IPS DF 6.9 (cell line): ENCODE measurements at places on chromosomes 5 and 9.

DNA sequence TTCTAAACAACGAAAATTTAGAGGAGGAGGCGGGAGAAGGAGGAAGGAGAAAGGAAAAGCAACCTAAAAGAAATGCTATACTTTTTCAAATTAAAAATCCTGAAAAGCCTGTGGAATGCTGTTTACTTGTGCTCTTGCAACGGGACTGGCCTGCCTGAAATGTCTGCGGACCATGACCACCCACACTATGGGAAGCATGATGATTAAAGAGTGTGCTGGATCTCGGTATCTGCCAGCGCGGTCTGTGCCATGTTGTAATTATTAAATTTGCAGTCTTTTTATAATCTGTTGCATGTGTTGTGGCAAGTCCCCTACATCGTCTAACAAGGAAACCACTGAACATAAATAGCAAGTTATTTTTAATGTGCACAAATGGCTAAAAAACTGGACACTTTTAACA is 111.4 kb downstream of the FANCC start:
- DNase-seq = no peak

GRCh38 chr5:5532306-5533076 is 110.0 kb downstream of the ICE1 start:
- DNase-seq = no peak

DNA sequence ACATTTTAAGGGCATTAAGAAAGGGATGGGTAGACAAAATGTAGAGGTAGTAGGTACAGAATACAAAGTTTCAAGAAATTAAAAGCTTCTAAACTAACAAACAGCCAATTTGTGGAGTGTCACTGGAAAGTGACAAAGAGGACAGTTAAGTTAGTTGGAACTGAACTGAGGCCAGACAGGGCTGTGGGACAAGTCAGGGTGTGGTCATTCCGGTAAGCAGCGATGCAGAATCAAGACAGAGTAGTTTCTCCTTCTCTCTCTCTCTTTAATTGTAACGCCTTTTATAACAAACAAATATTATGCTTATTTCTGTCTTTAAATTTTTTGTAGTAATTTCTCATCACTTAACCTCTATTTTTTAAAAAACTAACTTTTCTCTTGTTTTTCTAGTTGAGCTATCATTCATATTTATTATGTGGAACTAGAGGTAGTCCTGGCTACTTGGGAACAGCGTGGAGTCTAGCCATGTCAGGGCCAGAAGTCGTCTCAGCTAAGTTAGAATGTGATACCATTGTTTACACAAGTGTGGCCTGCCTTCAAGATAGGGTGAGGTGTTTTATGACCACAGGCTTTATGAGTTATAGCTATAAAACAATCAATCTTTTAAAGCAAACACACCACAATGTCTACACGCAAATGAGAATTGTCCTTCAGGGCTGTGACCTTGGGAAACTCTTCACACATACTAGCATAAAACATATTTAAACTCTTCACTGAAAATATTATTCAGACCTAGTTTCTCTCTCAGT is 115.3 kb upstream of the CDKN2B start:
- DNase-seq = no peak

DNA sequence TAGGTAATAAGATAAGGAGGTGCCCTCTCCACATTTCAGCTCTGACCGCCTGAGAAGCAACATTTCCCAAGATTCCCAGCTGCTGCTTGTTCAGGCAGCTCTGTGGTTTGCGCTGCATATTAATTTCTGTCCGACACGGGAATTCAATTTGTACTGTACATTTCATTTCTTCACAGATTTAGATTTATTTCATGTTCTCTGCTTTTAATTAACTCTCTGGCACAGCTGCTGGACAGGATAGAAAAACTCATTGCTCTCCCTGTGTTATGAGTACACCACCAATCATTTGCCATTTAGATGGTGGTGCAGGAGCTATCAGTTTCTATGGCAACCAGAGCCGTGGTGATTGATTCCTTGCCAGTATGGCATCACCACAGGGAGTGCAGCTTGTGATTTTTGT is 558.5 kb downstream of the DMRTA1 start:
- DNase-seq = no peak

- DNase-seq = no peak
These were observed 131.0 kb downstream of the DMAC1 start for GRCh38 chr9:7668541-7668940.

DNA sequence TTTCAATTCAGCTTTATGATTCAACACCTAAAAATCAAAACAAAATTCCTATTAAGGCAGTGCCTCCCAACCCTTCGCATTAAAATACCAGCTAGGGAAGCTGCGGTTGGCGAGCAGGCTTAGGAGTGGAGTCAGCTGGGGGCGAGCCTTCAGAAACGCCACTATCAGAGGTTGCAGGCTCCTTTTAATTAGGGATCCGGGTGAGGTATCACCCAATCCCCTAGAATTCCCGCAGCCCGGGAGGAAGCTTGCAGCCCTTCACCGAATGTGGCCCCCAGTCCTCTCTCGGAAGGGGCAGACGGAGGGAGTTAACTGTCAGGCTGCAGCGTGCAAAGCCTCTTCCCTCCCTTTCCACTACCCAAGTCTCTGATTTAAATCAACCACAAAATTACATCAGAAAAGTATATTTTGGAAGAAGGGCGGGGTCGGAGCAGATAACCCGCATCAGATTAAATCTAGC is 1.7 kb downstream of the STC2 start:
- DNase-seq = no peak

- DNase-seq = no peak
These were observed 38.5 kb downstream of the CERT1 start for GRCh38 chr5:75472973-75473372.

GRCh38 chr5:132873119-132873929 is at the start of gene LEAP2:
TSS of gene LEAP2 (plus strand) at chr5:132873668. CDS start at chr5:132873695, 27 bp downstream.
- no peak for DNase-seq

- no peak for DNase-seq
These were observed 11.7 kb downstream of the TSPAN17 start for GRCh38 chr5:176658817-176659511.

DNA sequence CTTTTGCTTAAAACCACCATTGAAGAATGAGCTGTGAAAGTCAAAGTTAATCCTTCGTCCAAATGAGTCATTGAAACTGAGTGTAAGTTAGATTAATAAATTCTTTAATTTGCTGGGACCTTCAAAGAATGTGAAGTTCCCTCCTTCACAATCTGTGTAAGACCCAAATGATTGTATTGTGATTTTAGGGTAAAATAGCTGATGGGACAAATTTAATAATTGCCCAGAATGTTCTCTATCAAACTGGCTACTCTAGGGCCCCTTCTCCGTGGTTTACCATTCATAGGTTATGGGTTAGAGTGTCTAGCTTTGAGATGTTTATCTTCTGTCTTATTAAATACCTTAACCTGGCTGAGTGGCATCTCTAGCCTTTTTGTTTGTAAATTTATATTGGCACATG is 11.9 kb downstream of the C1QTNF3 start:
- no peak for DNase-seq

- DNase-seq = no peak
These were observed 72.9 kb downstream of the ARSB start for GRCh38 chr5:78912085-78912771.

DNA sequence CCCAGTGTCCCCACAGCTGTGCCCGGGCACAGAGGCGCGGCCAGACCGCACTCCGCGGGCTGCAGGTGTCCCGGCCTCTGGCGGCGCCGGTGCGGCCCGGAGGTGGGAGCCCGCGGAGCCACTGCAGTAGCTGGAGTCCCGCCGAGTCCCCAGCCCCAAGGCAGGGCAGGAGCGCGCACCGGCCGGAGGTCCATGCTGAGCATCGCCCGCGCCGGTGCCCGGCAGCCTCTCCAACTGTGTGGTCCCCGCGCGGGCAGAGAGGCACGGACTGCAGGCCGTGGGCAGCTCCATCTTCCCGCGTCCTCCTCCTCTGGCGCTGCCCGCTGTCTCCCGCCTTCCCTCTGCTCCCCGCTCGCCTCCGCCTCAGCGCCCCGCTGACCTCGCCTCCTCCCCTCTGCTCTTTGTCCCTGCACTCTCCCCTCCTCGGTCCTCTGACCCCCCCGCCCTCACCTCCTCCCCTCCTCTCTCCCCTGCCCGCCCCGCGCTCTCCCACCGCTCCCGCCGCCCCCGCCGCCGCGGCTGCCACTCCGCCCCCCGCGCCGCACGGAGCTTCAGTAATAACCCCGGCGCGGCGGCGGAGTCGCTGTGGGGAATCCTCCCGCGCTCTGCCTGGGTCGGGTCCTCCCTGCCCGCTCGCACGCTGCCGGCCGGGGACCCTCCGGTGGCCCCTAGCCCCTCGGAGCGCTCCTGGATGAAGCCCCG is at the start of gene ADAMTS16:
Gene ADAMTS16 (plus strand): TSS at position 554 of the 702 bp plus-strand sequence. CDS start 138 bp downstream, at position 692.
- no peak for DNase-seq

GRCh38 chr9:105390871-105391270 is 57.0 kb upstream of the FSD1L start:
- no peak for DNase-seq

- no peak for DNase-seq
These were observed 7.4 kb upstream of the CARD19 start for GRCh38 chr9:93088656-93089015.

- DNase-seq = no peak
These were observed 2.8 kb upstream of the PFN3 start for GRCh38 chr5:177403102-177403791.

DNA sequence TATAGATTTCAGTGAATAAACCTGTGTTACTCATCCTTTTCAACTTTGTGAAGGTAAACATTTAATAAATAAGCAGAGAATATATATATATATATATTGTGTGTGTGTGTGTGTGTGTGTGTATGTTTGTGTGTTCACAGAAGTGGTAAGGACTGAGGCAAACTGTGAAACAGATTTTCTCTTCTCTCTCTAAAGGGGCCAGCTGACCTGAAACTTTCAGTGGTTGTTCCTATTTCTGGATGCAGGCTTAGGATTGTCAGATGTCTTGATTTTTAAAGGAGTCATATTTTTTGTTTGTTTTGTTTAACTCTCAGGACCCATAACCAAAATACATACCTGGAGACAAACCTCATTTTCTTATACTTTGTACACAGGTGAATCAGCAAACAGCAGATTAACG is 714.9 kb upstream of the MEF2C start:
- no peak for DNase-seq

DNA sequence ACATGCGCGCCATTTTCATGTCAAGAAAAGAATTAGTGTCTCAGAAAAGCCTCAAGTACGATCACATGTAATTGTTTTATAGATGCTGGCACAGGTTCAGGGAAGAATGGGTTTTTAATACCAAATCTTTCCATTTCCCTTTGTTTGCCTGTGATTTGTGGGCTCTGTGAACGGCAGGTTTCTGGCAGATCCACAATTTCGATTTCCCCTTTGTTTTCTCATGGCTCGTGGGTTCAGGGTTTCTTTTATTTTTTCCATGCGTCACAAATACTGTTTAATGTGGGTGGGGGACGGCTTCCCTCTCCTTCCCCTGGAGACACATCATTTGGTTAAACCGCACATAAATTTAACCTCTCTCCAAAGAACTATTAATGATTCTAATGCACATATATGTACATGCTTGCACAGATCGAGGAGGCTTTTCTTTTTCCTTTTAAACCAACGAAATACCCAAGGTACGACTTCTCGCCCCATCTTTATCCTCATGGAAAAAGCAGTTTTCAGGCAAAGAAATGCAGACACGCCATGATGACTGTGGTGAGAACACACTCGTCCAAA is 195.9 kb downstream of the SLIT3 start:
- DNase-seq = no peak

GRCh38 chr5:32445287-32445758 is 783 bp upstream of the ZFR start:
- no peak for DNase-seq

- DNase-seq = no peak
These were observed 94.9 kb downstream of the TMEM174 start for GRCh38 chr5:73267766-73268435.

- no peak for DNase-seq
These were observed 65.0 kb downstream of the SEMA6A start for GRCh38 chr5:116509483-116510244.

DNA sequence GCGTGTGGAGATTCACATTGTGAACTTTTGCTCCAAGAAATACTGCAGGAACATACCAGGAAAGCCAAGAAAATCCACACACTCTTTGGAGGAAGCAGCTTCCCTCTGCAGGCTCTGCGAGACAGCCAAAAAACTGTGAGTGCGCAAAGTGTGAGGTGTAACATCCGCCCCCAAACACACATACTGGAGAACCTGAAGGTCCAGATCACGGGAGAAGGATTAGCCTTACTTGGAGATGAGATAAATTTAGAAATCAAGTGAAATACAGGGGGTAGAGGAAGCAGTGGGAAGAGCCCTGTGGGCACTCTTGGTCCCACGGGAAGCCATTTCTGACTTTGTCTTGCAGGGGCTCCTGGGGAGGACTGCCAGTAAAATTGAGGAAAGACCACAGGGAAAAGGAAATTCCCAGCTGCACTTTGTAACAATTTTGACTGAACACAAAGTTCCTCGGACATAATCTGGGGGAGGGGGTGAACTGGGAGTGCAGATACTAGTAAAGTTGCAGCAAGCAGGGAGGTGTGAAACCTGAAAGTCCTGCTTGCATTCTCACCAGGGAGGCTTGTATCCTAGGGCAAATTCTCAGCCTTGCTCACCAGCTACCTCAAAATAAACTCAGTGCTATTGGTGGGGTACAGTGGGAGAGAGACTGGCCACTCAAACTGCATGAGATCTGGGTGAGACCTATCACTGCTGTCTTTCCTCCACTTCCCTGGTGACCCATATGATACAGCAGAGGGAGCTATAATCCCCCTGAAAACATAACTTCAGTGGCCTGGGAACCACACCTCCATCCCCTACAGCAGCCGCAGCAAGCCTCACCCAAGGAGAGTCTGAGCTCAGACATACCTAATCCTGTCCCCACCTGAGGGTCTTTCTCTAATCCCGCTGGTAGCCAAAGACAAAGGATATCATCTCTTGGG is 109.1 kb downstream of the ALDH1A1 start:
- no peak for DNase-seq

DNA sequence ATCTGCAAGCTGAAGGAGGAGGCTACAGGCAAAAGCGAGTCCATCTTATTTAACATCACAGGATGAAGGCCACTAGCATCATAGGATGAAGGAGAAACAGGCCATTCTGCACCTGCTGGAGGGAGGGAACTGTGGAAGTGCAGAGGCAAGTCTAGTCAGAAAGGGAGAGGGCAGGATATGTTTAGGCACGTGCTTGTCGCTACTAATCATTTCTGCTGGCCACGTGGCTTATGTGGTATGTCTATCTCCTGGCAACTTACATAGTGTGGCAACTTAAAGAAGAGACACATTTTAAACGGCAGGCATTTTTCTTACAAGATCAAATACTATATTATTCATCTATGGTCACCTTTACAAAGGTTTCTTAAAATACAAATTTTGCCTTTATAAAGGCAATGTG is 74.0 kb downstream of the GNAQ start:
- DNase-seq = no peak
